Stimulated activated CD4-positive, alpha-beta T cell treated with anti-CD3 and anti-CD28 coated beads, Interleukin-2, amount 100 ng/mL, for 48 hours (primary cell): ENCODE measurements at places on chromosomes 6 and 20.
A peak's percentile ranks its signal among the peaks of the same experiment; 100 is the strongest.

GRCh38 chr6:55632953-55633352, 54.0 kb upstream of the HMGCLL1 start:
- no peak for DNase-seq

GRCh38 chr6:80531681-80532619, 425.5 kb downstream of the BCKDHB start:
- DNase-seq, result no peak

GRCh38 chr6:149212206-149212605, 105.3 kb upstream of the TAB2 start:
- no peak for DNase-seq

GRCh38 chr20:3473944-3474343, 3.1 kb downstream of the ATRN start:
- no peak for DNase-seq

GRCh38 chr6:63963769-63964315, 328.2 kb downstream of the PHF3 start:
- DNase-seq, result no peak

DNA sequence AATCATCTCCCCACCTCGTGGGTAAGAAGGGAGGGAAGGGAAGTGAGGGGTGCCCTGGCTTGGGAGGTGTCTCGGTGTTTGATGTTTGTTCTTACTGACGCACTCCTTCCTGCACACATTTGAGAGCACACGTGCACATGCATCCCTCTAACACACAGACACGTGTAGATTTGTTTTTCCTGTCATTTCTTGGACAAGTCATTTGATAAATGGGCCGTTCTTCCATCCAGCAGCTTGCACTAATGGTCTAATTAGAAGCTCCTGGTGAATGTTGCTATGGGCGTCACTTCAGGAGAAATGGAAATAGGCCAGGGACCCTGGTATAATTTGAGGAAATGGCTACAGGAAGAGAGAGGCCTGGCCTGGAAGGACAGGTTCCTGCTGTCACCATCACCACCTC, 352.5 kb downstream of the CDH4 start:
- DNase-seq, result no peak

DNA sequence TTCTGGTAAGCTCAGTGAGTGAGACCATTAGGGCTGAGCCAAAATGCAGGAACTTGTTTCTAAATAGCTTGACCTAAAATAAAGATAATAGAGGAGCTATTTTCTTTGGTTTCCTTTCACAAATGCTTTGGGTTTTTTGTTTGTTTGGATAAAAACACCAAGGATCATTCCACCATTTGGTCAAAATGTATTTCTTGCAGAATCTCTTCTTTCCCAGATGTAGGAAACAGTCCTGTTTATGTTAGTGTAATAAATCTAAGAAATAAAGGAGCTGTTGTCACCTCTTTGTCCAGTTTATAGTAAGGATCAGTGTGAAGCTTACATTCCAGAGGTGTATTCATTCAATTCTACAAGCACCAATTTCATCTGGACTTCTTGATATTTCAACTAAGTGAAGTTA, 297.8 kb downstream of the GJA1 start:
- no peak for DNase-seq

GRCh38 chr6:159062564-159062945, 17.8 kb upstream of the TAGAP start:
- DNase-seq, result no peak

DNA sequence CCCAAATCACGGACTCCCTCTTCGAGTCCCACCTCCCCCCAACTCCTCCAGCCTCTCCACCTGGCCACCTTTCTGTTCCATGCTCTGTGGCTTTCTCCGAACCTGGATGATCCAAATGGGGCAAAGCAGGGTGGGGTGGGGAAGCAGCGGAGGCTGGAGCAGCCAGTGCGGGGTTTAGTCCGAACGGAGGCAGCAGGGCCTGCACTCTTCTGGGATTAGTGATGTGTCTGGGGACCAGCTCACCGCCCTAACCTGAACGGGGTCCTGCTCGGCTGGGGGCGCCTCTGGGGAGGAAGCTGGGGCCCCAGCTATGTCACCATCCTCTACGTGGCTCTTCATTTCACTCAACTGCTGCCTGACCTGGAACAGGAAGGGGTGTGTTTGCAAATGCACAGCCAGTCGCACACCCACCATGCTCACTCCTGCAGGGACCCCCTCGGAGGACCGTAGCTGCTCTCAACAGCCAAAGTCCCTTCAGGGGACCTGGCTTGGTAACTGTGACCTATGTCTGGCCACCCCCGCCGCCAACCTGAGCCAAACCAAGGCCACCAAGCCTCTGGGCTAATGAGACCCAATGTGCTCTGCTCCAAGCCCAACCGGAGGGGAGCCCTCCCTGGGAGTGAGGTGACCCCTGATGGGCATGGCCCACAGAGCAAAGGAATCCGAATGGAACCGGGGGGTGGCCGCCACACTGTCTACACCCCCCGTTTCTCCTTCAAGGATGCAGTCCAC, 46.8 kb downstream of the DSTN start:
- no peak for DNase-seq

- no peak for DNase-seq
These were observed 222.8 kb downstream of the LY86 start for GRCh38 chr6:6811128-6812009.

DNA sequence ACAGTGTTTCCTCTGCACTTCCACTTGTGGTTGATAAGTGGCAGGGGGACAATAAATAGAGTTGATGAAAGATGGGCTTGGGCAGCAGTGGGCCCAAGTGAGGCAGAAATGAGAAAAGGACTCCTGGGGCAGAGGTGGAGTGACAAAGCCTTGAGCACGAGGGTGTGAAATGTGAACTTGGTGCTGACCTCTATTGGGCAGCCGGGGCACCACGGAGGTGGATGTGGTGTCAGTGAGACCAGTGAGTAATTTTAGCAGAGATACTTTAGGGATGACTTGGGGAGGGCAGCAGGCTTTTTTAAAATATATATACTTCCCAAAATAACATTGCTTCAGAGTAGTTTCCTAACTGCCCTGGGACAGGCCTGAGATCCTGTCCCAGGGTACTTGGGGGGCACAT, 30.6 kb upstream of the MYLK2 start:
- no peak for DNase-seq

GRCh38 chr6:6508643-6509042, 79.9 kb upstream of the LY86 start:
- no peak for DNase-seq

DNA sequence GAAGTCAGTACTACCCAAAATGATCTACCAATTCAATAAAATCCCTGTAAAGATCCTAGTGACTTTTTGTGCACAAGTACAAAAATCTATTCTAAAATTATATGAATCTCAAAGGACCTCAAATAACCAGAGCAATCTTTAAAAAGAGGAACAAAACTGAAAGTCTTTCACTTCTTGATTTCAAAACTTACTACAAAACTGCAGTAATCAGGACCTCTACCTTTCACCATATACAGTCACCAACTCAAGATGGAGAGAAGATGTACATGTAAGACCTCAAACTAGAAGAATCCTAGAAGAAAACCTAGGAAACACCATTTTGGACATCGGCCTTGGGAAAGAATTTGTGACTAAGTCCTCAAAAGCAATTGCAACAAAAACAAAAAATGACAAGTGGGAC, 109.5 kb upstream of the CD93 start:
- DNase-seq, result no peak

DNA sequence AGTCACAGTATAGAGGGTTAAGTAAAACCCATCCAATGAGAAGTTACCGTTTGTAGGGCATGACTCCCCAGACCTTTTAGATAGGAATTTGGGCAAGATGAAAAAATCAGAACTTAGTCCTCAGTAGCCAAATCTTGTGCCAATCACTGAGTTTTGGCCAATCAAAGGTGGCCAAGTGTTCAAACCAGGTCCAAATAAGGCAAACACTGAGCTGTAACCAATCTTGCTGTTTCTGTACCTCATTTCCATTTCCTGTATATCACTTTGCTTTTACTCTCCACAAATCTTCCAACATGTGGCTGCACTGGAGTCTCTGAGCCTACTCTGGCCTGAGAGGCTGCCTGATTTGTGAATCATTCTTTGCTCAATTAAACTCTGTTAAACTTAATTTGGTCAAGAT, 81.8 kb upstream of the GPR6 start:
- DNase-seq, result no peak

GRCh38 chr6:106452628-106453027, 92.1 kb downstream of the CRYBG1 start:
- no peak for DNase-seq

DNA sequence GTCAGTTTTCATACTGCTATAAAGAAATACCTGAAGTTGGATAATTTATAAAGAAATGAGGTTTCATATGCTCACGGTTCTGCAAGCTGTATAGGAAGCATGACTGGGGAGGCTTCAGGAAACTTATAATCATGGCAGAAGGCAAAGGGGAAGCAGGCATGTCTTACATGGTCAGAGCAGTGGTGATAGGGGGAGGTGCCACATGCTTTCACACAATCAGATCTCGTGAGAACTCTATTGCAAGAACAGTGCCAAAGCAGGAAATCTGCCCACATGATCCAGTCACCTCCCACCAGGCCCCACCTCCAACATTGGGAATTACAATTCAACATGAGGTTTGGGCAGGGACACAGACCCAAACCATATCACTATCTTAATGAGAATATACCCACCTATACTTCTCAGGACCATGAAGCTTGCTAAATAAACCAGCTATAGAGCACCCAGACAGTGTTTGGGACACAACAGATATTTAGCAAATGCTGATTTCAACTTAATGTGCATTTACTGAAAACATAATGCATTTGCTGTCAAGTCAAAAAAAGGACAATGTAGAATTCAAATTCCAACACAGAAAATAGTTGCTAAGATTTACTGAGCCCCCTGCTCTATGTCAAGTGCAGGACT, 63.8 kb downstream of the TNFRSF21 start:
- no peak for DNase-seq

GRCh38 chr20:19813846-19814640, 56.0 kb downstream of the RIN2 start:
- no peak for DNase-seq

GRCh38 chr6:44176762-44177509, 18.3 kb downstream of the CAPN11 start:
- no peak for DNase-seq

GRCh38 chr6:166589337-166589731, 2.9 kb upstream of the RAMACL start:
- DNase-seq, result no peak

DNA sequence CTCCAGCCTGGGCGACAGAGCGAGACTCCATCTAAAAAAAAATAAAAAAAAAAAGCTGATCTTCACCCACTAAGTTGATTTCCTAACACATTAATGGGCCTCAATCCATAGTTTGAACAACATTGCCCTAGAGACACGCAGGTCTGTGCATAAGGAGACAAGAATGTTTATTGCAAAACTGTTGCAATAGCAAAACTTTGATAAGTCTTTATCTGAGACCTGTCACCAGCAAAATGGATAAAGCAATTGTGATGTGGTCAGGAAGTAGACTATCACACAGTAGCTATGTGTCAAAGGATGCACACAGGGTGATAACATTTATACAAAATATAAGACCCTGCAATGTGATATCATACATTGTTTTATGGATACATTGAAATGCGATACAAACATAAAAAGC, 4.2 kb upstream of the ITPR3 start:
- no peak for DNase-seq

DNA sequence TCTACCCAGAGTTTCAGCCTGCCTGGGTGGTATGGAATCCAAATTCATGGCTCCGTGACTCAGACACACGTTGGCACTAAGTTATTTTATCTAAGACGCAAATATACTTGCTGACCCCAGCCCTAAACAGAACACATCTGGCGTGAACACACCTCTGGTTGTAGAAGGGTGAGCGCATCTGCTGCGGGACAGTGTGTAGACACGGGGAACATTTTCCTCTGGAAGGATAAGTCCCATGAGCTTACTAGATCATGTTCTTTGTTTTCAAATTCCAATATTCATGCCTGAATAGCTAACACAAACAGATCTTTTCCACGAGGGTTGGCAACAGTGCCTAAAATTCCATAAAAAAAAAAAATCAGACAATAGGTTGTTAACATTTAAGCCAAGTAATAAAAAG, 87.8 kb downstream of the TMEM170B start:
- no peak for DNase-seq

- peak; percentile 10 for DNase-seq
These were observed 13.2 kb downstream of the OTOR start for GRCh38 chr20:16761305-16761829.

GRCh38 chr6:13810688-13811446, 3.5 kb downstream of the MCUR1 start:
- DNase-seq, result no peak

GRCh38 chr6:24855395-24856245, 56.9 kb upstream of the ARMH2 start:
- DNase-seq, result peak; percentile 57

DNA sequence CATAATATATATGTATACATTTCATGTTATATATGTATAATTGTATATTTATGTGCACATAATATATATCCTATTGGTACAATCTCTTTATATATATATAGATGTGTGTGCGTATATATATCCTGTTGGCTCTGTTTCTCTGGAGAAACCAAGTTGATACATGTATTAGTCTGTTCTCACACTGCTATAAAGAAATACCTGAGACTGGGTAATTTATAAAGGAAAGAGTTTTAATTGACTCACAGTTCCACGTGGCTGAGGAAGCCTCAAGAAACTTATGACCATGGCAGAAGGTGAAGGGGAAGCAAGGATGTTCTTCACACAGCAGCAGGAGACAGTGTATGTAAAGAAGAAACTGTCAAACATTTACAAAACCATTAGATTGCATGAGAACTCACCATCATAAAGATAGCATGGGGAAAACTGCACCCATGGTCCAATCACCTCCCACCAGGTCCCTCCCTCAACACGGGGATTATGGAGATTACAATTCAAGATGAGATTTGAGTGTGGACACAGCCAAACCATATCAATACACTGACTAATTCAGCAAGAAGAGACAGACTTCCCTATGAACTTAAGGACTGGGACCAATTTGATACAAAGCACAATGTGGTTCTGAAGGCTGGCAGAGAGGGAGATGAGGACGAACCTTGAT, 14.0 kb downstream of the CST3 start:
- DNase-seq, result no peak

- no peak for DNase-seq
These were observed 37.0 kb upstream of the ECI2 start for GRCh38 chr6:4172368-4172767.

DNA sequence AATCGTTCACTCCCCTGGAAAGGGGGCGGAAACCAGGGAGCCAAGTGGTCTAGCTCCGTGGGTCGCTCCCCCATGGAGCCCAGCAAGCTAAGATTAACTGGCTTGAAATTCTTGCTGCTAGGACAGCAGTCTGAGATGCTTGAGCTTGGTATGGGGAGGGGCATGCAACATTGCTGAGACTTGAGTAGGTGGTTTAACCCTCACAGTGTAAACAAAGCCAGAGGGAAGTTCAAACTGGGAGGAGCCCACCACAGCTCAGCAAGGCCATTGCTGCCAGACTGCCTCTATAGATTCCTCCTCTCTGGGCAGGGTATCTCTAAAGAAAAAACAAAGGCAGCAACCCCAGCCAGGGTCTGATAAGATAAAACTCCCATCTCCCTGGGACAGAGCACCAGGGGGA, 43.2 kb downstream of the COL21A1 start:
- DNase-seq, result no peak

DNA sequence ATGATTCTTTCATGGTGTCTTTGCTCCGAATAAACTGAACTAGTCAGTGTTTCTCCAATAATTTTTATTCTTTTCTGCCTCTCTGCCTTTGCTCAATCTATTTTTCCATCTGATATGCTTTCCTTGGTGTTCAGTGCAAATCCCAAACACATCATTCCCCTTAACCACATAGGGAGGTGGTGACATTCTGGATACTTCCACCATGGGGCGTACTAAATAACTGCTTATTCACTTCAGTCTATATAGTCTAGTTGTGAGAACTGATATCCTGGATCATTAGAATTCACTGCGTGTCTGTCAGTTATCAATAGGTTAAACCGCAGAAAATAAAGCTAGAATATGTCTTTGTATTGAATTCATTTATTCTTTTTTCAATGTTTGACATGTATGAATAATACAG, 83.1 kb downstream of the KCNQ5 start:
- no peak for DNase-seq
